Activated CD8-positive, alpha-beta T cell treated with anti-CD3 and anti-CD28 coated beads for 36 hours (primary cell): ENCODE measurements at places on chromosomes 7 and 10. TPM values are rescaled to one million over a fixed set of nuclear protein-coding genes. Genes with fewer than 3 reads are reported as not detected.

- peaks cover 4% of the 10 kb centered on the region for H3K36me3 ChIP-seq
- no peak overlapping the region for H3K27ac ChIP-seq
- no peaks in the 10 kb centered on the region for H3K4me1 ChIP-seq
- no peak for DNase-seq
- H3K4me3 ChIP-seq = no peak overlapping the region
Observed at GRCh38 chr7:136104269-136104603, 127.1 kb upstream of the MTPN start.

DNA sequence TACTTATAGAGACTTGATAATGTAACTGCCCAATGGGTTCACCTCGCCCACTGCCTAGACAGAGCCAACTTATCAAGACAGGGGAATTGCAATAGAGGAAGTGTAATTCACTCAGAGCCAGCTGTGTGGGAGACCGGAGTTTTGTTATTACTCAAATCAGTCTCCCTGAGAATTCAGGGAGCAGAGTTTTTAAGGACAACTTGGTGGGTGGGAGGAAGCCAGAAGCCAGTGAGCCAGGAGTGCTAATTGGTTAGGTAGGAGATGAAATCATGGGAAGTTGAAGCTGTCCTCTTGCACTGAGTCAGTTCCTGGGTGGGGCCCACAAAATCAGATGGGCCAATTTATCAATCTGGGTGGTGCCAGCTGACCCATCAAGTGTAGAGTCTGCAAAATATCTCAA lies 20.1 kb upstream of the C7orf33 start:
- H3K27ac ChIP-seq = no peak overlapping the region
- DNase-seq = no peak
- no peak overlapping the region for H3K4me3 ChIP-seq
- H3K4me1 ChIP-seq = peaks cover 2% of the 10 kb centered on the region

DNA sequence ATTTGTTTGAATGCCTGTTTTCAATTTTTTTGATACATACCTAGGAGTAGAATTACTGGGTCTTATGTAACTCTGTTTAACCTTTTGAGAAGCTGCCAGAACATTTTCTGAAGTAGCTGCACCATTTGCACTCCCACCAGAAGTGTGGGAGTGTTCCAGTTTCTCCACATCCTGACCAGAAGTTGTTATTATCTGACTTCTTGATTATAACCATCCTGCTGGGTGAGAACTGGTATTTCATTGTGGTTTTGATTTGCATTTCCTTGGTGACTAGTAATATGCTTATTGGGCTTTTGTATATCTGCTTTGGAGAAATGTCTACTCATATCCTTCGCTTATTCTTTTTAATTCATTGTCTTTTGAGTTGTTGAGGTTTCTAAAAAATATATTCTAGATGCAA lies 117.2 kb upstream of the GLCCI1 start:
- DNase-seq = peak; percentile 28
- H3K27ac ChIP-seq = no peak overlapping the region
- H3K27me3 ChIP-seq = no peaks in the 10 kb centered on the region
- H3K4me1 ChIP-seq = peaks cover 29% of the 10 kb centered on the region
- no peak overlapping the region for H3K4me3 ChIP-seq
- peaks cover 35% of the 10 kb centered on the region for H3K36me3 ChIP-seq

AKR1C1 gene
- 0.56 TPM for total RNA-seq

- DNase-seq = no peak
- H3K4me1 ChIP-seq = no peaks in the 10 kb centered on the region
- peaks cover 4% of the 10 kb centered on the region for H3K27me3 ChIP-seq
- H3K4me3 ChIP-seq = no peak overlapping the region
- no peaks in the 10 kb centered on the region for H3K36me3 ChIP-seq
Observed at GRCh38 chr10:60009276-60009675, 102.9 kb upstream of the CCDC6 start.

CYP26A1 gene
- not detected for total RNA-seq

SGPL1 gene
- total RNA-seq = 16.6 TPM

SFTPA1 gene
- not detected for total RNA-seq

GRCh38 chr10:17120694-17121093 lies 8.9 kb downstream of the CUBN start:
- no peaks in the 10 kb centered on the region for H3K27me3 ChIP-seq
- peaks cover 1% of the 10 kb centered on the region for H3K36me3 ChIP-seq
- H3K4me1 ChIP-seq = no peaks in the 10 kb centered on the region
- no peak overlapping the region for H3K4me3 ChIP-seq
- no peak overlapping the region for H3K27ac ChIP-seq

DNA sequence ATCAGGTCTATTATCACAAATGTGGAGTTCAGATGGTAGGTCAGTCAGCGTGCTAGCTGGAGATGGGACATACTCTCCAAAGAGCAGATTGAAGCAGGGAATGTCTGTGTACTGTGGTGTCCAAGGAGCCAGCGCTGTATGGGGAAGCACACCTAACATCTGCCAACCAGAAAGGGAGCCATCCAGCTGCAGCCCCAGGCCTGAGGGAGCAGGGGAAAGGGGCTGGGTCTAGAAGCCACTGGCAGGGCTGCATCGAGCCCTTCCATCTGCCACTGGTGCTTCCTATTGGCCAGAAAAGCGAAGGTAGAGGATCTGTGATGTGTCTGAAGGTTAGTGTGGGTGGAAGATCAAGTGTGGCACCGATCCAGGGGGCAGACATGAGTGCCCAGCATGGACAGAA lies 8.0 kb upstream of the RAMP3 start:
- no peaks in the 10 kb centered on the region for H3K36me3 ChIP-seq
- H3K27ac ChIP-seq = no peak overlapping the region
- H3K4me3 ChIP-seq = no peak overlapping the region
- H3K27me3 ChIP-seq = peaks cover 6% of the 10 kb centered on the region
- H3K4me1 ChIP-seq = no peaks in the 10 kb centered on the region
- no peak for DNase-seq
